Islet precursor cell (in vitro differentiated cells): ENCODE measurements at places on chromosomes 3 and 15.

GRCh38 chr15:66131831-66132230 lies 121.7 kb downstream of the MEGF11 start:
- no peak for DNase-seq

DNA sequence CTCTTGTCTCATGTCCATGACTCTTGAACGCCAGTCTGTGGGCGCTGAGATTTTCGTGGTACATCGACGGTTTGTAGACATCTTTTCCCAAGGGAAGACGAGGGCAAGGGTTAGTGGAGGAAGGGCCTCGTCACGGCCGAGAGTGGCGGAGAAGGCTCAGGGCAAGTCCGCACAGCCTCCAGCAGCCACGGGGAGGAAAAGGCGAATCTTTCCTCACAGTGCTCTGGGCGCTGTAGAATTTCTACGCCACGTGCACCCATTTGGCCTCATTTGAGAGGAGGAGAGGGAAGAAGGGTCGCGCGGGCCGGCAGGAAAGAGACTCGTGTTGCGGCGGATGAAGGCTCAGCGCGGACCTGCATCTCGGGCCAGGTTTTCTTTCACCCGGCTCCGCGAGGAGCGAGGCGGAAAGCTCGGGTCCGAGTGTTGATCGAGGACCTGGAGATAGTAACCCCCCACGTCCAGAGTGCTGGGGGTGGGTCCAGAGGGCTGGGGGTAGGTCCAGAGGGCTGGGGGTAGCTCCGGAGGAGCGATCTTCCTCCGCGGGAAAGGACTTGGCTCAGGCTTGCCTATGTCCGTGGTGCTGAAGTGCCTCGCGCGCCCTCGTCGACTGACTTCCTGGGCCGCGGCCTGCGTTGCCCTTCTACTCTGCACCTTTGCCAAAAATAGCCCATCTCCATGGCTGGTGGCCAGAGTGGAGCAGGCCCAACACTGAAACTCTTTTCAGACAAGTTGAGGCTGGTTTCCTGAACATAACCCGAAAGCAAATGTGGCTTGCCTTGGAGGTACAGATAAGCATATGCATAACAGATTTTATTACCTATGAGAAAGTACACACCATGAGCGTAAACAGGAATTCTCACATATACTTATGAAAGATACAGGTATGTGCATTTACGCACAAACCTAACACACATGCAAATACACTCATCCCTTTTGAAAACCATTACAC lies 1.1 kb downstream of the SLC35G2 start:
- DNase-seq, result peak; percentile 87

- no peak for DNase-seq
Observed at GRCh38 chr3:42102571-42102970, 11.4 kb downstream of the TRAK1 start.

- DNase-seq, result no peak
Observed at GRCh38 chr3:64837126-64837738, 149.4 kb upstream of the ADAMTS9 start.

GRCh38 chr3:104961851-104962250 lies 404.9 kb upstream of the ALCAM start:
- DNase-seq, result no peak
